ENCODE measurements at places on chromosomes 5 and 9.

GRCh38 chr9:2362150-2362549 is 259.4 kb upstream of the VLDLR start:
- DNase-seq: no peak

DNA sequence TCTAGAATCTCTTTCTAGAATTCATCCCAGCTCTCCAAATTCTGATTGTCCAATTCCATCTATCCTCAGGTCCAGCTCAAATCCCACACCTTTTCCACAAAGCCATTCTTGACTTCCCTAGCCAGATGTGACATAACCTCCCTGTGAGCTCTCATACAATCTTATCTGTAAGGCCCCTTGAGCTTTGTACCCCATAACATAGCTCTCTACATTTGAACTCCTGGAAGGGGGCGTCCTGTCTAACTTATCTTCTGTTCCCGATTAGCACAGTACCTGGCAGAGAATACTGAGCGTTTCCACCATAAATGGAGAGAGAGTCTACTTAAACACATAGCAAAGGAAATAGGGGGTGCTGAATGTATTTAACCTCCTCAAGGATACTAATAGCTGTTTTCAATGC is 251.6 kb upstream of the RGMB start:
- DNase-seq: no peak

DNA sequence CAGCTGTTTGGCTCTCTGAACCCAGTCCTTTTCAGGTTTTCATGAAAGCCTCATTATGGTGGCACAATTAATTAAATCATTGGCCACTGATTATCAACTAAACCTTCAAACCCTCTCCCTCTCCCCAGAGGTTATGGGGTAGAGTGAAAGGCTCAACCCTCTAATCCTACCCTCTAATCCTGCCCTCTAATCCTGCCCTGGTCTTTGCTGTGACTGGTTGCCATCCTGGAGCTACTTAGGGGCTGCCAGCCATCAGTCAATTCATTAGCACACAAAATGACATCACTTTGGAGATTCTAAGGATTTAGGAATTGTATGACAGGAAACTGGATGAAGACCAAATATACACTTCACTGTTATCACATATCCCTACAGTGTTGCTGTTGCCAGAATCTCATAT is 36.1 kb downstream of the ANKS6 start:
- DNase-seq: no peak

- no peak for DNase-seq
Measured at GRCh38 chr5:151531581-151531980, 59.5 kb downstream of the FAT2 start.

- DNase-seq: no peak
Measured at GRCh38 chr5:174723315-174723978, 935 bp upstream of the MSX2 start.

DNA sequence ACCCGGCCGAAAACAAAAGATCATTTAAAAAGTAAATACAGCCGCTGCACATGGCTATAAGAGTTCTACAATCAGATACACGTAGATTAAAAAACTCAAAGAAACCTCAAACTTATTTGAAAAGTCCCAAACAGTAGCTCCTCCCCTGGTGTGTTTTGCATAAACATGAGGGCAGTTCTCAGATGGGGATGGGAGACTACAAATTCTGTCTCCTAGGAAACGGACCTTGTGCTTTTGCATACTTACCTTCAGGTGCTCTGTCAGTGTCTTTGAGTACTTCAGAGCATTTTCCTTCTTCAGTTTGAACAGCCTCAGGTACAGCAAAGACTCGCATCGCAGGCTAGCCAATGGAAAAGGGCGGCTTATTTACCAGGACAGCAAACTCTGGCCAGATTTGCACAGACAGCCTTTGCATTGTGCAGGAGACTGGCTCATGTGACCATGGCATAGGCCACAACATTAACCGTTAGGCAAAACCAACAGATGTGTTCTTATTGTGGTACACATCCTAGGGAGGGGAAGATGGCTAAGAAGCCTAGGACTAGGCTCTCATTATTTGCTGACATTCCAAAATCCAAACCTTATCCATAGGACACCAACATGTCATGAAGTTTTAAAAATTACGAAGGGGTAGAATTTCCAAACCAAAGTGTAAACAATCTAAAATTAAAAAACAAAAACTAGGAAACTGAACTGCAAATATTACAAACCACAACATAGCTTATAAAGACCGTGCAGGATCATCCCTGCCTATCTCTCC is 12.8 kb downstream of the LEAP2 start:
- no peak for DNase-seq

DNA sequence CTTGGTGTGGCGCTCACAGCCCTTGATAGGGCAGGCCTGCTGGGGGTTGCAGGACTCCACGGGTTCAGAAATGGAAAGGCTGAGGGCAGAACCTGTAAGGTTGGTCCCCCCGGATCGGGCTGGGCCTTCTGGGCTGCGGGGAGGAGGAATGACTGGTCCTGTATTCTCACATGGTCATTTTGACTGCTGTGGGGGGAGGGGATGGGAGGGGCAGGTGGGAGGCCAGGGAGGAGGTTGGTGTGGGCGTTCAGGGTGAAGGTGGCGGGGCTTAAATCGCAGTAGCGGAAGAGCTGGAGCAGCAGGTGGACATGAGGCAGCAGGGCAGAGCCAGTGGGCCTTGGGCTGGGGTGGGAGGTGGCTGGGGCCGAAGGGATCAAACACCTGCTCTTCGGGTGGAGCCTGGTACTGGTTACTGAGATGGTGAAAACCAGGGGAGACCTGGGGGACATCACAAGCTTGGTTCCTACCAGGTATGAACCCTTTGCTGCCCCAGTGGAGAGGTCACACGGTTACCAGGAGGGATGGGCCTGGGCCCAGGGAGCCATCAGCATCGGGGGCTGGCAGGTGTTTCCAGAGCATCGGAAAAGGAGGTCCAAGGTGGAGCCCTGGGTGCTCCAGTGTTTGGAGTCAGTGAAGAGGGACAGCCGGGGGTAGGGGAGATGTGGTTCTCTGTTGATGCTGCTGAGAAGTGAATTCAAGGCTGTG is 1.8 kb downstream of the MRPS2 start:
- no peak for DNase-seq

DNA sequence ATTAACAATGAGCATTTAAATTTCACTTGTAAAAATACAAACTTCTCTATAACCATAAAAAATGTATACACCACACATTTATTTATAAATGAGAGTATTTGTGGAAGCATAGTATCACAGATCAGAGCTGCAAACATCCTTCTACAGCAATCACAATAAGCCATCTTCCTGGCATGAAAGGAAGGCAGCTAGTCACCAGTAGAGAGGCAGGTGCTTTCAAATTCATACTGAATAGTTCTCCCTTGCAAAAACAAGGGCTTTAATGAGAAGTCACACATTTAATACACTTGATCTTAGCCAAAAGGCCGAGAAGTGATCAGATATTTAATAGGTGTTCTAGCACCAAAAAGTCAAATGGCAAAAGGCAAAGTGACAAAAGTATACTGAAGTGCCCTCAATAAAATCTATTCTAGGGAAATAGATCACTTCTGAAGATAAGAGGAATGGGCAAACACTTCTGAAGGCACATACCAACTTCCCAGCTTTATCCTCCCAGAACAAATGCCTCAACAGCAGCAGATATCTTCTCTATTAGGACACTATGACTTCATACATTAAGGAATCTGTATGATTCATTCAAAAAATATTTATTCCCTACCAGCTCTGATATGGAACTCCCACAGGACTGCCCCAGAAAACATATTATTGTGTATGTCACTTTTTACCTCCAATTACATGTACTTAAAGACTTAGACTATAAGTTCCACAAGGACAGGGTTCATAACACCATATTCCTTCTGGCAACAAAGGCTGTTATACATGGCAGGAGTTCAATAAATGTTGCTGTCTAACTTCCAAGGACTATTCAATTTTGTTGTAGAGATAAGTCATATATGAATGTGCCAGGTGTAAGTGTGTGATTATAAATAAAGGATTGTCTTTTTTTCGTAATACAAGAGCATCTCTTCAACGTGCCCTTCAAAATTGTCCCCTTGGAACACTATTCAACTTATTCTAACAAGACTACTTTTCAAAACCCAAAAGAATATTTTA is 31.7 kb downstream of the MAPKAP1 start:
- peak; percentile 53 for DNase-seq

All from HT-29 (cell line).